ENCODE measurements at places on chromosomes 3 and 15.

DNA sequence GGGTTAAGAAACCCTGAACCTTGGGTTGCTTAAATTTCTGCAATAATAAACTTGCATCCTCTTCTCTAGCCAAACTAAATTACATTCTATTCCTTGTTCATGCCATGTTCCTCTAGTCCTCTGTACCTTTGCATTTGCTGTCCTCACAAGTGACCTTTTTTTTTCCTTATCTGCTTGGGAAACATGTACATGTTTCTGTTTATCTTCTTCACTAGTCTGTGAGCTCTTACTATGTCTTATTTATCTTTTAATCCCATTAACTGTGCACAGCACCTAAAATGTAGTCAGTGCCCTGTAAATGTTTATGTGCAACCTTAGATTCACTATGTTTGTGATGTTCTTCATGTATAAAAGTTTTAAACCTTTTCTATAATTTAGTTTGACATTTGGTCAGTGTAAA, 61.9 kb downstream of the REC114 start:
- no peak for DNase-seq

DNA sequence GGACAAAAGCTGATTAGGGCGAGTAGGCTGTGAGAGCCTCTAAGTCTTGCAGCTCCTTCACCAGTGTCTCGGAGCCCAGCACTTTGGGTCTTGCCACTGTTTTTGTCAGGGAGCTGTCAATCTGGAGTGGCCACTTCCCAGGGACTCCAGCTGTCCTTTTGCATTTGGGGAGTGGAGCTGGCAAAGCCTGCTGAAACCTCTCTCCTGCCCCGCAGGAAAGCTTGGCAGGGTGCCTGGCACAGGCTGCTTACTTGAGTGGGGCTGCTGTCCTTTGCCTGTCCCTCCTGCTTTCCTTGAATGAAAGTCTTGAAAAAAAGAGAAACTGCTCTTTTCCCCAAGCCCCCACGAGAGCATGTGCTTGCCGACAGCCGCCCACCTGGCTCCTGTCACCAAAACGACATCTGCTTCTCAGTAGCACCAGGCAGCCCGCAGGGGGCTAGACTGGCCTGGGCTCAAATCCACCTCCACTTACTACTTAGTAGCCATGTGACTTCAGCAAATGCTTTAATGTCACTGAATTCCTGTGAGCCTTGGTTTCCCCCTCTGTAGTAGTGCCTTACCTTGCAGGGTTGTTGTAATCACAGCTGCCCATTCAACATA, 13.7 kb downstream of the USP13 start:
- peak; percentile 5 for DNase-seq

DNA sequence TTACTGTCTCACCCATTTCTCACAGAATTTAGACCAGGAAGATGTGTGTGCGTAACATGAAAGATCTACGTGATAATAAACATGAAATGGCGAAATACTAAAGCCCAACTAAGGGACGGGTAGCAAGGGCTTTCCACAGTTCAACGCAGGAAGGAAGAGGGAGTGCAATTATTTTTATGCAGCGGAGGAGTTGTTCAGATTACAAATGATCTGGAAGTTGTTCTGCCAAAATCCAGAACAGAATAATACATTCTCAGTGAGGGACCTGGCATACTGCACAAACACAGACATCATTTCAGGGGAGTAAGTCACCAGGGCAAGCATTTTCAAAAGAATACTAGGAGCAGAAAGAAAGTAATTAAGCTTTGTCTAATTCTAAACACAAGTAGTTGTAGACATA, 133.6 kb upstream of the RAP2B start:
- no peak for DNase-seq

DNA sequence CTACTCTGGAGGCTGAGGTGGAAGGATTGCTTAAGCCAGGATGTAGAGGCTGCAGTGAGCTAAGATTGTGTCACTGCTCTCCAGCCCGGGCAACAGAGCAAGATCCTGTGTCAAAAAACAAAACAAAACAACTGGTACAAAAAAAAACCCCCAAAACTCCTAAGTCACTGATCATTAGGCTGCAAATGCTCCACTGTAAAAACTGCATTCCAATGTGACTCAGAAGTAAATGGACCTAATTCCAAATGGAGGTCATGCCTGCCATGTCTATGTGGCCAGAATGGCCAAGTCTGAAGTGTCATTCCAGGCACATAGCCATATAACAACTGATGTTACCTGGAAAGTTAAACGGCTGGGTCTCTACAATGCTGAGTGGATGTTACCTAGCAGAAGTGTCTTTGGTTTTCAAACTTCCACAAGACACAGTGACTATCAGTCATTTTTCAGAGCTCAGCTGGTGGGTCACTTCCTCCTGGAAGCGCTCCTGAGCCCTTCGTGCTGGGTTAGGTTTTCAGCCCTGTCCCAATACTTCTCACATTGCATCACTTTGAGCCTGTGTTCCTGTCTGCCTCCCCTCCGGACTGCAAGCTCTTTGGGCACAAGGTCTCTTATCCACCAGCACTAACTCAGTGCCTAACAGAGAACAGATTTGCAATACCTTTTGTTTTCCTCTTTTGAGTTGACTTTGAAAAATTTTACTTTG, 10.6 kb downstream of the FSTL1 start:
- DNase-seq, result no peak

GRCh38 chr3:138694287-138695007, 85.9 kb downstream of the FAIM start:
- DNase-seq, result no peak

GRCh38 chr3:196317687-196318467, at the start of gene DYNLT2B:
TSS of gene DYNLT2B (minus strand) at chr3:196318240. CDS start at chr3:196318152, 88 bp downstream.
- DNase-seq, result peak; percentile 89

- no peak for DNase-seq
These were observed 75.1 kb downstream of the STAC start for GRCh38 chr3:36455406-36455805.

- DNase-seq, result no peak
These were observed 50.5 kb upstream of the PLCL2 start for GRCh38 chr3:16834214-16834613.

- DNase-seq, result no peak
These were observed 3.0 kb downstream of the TMEM207 start for GRCh38 chr3:190446573-190447279.

DNA sequence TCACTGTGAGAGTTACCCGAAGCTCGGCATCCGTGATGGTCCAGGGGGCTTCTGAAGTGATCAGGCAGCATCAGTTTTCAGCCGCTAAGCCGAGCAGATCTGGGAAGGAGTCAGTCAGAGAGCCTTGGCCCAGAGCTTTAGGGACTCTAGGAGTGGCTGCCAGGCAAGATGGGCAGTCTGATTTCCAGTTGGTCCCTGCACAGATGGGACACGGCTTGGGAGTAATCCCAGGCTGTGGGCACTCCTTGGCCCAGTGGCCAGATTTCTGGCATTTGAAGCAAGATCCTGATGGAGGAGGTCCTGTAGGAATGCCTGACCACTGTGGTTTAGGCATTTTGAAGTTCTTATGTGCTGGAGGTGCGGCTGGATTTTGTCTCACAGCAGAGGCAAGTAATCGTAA, 10.5 kb upstream of the IP6K2 start:
- DNase-seq, result no peak

GRCh38 chr3:155443815-155444214, 150.3 kb upstream of the STRIT1 start:
- DNase-seq, result no peak

- no peak for DNase-seq
These were observed 2.7 kb upstream of the BAHD1 start for GRCh38 chr15:40437752-40438687.

DNA sequence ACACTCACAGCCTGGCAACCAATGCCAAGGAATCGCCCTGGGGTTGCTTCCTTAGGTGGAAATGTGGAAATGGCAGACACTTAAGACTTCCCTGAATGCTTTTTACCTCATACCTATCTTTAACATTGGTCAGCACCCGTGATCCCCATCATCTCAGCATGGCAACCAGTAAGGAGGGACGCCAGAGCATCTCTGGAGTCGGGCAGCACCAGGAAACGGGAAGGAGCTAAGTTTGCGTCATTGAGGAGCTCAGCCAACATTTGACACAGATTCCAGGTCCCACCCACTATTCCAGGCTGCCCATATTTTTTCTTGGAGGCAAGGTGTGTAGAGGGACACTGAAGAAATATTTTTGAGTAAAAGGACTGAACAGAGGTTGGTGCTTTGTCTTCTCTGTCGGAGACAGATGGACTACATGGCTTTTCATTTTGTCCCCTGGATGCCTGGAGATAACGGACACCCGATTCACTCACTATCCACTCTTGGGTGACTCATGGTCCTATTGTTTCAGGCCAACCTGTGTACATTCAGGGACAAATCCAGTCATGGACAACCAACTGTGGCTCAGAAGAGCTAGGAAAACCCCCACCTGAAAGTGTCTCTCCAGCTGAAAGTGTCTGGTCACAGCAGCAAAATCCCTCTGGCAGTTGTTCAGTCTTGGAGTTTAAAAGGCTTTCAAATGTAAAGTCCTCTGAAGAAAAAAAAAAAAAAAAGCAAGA, 70.4 kb upstream of the OXTR start:
- DNase-seq, result no peak

- no peak for DNase-seq
These were observed 364.2 kb downstream of the LRTM1 start for GRCh38 chr3:54563501-54564200.

DNA sequence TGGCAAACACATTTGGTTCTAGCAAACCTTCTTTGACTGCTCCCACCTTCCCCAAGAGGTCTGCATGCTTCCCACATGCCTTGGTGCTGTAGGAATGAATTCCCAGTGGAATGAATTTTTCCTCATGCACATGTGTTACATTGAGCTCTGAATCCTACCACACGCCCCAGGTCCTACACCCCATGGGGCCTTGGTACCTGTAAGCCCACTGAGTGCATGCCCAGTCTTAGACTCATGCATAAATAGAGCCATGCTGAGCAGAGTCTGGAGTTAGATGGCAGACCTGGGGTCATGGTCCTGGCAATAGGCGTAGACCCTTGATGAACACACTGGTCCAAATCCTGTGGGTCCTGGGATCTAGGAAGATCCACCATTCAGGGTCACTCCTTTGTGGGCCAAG, 81.8 kb downstream of the EPHB1 start:
- DNase-seq, result no peak

All from anterior cingulate cortex (tissue), 58 donors.